ENCODE measurements at places on chromosomes 2 and 18.

- DNase-seq: no peak
Observed at GRCh38 chr2:107775211-107775610, 51.5 kb upstream of the RGPD4 start.

DNA sequence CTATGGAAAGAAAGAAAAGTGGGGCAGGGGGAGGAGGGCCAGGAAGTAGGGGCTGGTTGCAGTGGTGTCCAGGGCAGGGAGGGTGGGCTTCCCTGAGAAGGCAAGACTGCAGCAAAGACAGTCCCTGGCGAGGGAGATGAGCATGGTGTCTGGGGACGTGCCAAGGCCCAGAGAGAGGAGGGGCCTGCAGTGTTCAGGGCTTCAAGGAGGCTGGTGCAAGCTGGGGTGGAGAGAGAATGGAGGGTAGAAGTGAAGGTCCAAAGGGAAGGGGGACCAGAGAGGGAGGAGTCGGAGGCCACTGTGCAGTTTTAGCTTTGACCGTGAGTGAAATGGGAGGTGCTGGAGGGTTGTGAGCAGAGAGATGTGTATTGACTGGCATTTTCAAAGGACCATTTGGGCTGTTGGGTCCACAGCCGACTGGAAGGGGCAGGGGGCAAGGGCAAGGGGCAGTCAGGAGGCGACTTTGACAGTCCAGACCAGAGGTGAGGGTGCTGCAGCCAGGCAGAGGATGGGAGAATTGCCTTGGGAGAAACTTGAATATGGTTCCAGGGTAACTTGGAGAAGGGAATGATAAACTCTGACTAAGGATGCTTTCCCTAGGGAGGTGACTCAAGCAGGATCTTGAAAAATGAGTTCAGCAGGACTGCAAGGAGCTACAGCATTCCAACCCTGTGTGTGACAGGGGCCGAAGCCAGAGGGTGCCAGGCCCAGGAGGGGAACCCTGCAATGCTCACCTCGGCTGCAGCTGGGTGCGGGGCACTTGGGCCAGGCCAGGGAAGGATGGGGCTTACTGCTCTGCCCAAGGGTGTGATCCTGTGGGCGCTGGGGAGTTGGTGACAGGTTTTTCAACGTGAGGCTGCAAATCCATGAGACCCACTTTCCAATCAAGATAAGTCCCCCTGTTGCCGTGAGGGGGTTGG, 177.1 kb upstream of the HAAO start:
- DNase-seq: no peak

DNA sequence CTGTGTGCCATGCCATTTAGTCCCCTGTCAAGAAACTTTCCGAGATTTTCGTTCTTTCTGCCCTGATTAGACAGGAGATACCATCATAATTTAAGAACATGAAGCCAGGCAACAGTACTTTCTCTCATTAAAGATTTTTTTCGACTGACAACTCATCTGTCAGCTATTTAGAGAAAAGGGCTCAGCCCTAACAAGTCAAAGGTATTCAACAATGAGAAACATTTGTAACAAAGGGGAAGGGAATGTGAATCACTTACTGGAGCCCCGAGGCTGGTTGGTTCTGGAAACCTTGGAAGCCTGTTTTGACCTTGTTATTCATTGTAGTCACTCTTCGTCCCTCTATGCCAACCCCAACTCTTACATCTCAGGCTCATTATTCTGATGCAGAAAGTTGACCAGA, 199.4 kb downstream of the SPP2 start:
- DNase-seq: no peak

GRCh38 chr18:3086871-3087270, 73.9 kb upstream of the LPIN2 start:
- no peak for DNase-seq

DNA sequence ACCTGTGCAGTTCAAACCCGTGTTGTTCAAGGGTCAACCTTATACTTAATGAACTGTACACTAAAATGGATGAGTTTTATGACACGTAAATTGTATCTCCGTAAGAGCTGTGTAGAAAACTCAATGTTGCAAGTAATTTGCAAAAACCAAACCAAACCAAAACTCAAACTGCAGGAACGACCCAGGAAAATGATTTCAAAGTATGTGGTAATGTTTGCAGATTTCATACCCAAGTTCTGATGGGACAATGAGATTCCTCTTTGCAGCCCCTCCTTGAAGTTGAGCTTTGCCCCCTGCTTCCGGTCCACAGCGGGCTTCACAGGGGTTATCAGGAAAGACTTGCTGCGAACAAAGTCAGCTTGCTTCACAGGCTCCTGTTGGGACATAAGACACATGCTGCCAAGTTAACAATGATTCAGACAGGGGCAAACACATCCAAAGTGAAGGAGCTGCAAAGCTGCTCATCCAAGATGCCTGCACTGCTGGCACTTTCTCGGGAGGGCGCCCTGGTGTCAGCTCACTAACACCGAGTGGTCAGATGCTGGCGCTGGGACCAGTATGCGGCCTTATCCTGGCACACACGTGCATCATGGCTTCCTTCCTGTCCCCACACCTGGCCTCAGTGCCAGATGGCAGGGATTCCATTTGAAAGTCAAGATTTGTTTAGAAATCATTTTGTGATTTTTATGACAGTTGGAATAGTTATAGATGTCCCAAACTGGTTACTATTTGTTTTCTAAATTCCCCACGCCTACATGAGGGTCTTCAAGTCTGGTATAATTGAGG, 65.2 kb upstream of the MGAT4A start:
- DNase-seq: no peak

- DNase-seq: no peak
Observed at GRCh38 chr2:25042321-25043240, 705 bp downstream of the EFR3B start.

GRCh38 chr18:57898506-57899124, 95.5 kb upstream of the ATP8B1 start:
- DNase-seq: no peak

GRCh38 chr18:44325903-44326635, 354.6 kb upstream of the SETBP1 start:
- DNase-seq: no peak

- no peak for DNase-seq
Observed at GRCh38 chr2:210428393-210429179, 48.0 kb downstream of the LANCL1 start.

DNA sequence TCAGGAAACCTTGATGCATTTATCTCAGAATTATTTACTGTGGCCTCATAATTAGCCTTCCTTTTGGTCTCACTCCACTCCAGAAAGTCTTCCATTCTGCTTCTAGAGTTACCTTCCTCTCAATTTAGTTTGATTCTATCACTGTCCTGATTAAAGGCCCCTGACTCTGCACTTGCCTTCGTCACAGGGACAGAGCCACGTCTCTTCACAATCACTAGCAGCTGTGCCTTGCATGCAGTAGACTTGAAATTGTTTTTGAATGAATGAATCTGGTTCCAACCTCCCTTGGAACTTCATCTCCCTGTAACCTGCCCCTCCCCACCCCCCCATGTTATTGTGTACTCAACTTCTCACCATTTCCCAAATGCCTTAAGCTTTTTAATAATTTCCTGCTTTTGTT, 52.4 kb downstream of the OSBPL6 start:
- no peak for DNase-seq

- no peak for DNase-seq
Observed at GRCh38 chr2:185255566-185255965, 483.0 kb upstream of the FSIP2 start.

- DNase-seq: no peak
Observed at GRCh38 chr2:217975626-217976025, 27.2 kb downstream of the TNS1 start.

- DNase-seq: no peak
Observed at GRCh38 chr18:50327983-50328382, 40.5 kb upstream of the CXXC1 start.

DNA sequence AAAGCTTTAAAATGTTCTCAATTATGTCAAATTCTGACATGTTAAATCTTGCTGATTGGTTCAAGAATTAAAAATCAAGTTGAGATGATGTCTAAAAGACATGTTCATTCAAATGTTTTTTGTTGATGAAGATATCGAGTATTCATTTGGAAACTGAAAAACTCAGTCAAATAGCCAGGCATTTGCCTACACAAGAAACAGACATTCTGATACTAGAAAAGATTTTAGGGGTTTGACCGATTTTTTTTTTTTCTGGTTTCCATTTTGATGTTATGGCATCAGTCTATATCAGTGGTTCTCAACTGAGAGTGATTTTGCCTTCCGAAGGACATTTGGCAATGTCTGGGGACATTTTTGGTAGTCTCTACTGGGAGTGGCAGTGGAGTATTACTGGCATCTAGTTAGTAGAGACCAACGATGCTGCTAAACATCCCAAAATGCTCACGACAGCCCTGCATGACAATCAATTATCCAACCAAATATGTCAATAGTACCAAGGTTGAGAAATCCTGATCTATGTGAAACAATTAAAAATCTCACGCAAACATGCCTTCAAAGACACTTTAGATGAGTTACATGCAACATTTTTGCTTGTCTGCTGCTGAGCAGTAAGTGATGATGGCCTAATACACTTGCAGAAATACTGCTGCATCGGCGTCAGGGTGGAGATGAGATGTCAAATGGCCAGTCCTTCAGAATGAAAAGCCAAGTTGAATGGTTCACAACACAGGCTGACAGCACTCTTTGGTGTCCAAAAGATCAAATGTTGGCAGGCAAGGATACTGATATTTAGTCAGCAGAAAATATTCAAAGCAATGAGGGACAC, 12.5 kb downstream of the RASGRP3 start:
- no peak for DNase-seq

DNA sequence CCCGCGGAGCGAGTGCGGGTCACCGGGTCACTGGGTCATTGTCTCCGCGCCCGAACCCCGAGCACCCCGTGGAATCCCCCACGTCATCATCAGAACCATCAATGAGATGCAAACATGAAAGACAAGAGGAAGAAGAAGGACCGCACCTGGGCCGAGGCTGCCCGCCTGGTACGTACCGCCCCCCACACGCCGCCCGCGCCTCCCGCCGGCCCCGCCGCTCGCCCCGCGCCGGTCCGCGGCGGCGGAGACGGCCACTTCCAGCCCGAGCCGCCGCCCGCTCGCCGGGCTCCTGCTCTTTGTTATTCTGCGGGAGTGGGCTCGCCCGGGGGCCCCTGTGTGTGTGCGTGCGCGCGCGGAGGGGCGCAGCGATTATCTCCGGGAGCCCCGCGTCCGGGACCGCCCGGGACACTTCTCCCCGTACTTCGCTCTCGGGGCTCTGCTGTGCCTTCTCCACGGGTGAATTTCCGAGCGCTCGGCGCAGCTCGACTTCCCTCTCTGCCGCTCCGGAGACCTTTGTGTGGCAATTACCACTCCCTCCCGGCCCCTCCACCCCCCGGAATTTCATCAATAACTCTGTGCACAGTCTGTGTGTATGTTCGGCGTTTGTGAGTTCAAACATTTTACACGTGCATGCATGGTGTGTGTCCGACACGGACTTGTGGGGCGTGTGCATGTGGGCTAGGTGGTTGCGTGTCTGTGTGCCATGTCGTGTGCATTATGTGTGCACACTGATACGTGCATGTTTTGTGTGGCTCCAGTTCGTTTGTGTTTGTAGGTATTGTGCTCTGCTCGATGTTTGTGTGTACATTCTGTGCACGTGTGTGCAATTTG, 714 bp downstream of the ASXL3 start:
- no peak for DNase-seq

- DNase-seq: no peak
Observed at GRCh38 chr2:235568431-235568830, 74.6 kb downstream of the AGAP1 start.

DNA sequence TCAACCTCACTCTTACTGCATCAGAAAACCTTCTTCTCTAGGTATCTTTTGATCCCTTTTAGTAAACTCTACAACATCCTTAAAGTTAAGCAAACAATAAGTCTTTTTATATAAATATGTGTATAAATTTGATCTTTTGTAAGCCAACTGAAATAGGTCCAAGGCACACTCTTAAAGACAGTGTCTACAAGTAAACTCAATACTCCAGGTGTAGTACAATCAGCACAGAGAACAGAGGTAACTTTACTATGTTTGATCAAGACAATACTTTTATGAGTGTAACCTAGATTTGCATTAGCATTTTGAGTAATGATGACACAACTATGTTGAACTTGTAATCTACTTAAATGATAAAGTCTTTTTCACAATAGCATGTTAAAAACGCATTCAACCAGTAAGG, 593.1 kb upstream of the CHAC2 start:
- no peak for DNase-seq

GRCh38 chr2:137937246-137937645, 27.0 kb upstream of the HNMT start:
- DNase-seq: no peak

DNA sequence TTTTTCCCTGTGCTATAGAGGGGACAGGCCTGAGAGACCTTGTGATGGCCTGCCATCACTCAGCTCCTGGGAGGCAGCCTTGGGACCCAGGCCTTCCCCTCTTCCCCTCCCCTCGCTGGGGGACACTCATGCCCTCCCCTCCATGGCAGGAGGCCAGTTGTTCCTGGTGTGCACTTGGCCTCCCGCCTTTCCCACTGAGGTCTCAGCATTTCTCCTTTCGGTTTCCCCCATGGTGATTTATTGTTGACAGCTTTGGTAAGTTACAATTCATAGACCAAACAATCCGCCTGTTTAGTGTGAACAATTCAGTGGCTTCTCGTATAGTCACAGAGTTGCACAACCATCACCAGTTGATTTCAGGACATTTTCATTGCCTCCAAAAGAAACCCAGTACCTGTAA, 10.2 kb upstream of the CNDP1 start:
- no peak for DNase-seq

- DNase-seq: no peak
Observed at GRCh38 chr2:71474116-71474743, 20.9 kb downstream of the DYSF start.

GRCh38 chr2:237441605-237442274, 27.8 kb upstream of the COL6A3 start:
- DNase-seq: no peak

DNA sequence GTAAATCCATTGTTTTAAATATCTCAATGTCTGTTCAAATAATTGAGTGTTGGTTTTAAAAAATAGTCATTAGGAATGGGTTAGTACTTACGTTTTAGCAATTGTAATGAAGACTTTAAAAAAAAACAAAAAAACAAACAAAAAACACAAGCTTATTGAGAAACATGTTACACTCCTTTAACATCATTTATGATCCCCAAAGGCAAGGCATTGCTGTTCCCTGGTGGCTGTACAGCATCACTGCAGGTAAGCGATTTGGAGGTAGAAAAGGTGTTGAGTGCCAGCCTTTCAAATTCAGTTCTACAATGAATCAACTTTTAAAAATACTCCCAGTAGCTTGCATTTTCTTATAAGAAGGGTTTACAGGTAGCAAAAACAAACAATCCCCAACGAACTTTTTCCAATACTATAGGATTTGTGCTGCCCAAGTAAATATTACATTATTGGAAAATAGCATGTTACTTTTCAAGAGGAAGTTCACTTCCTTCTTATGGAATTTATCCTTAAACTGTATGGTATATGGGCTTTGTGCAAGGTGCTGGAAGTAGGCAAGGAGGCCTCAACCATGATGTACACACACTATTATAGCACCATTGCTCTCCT, 27.5 kb downstream of the CNRIP1 start:
- DNase-seq: no peak
